ENCODE measurements at places on chromosomes 12 and 14. TPM values are rescaled to one million over a fixed set of nuclear protein-coding genes. Genes with fewer than 3 reads are reported as not detected.

APEX1 gene
- total RNA-seq, result 113 TPM

DNA sequence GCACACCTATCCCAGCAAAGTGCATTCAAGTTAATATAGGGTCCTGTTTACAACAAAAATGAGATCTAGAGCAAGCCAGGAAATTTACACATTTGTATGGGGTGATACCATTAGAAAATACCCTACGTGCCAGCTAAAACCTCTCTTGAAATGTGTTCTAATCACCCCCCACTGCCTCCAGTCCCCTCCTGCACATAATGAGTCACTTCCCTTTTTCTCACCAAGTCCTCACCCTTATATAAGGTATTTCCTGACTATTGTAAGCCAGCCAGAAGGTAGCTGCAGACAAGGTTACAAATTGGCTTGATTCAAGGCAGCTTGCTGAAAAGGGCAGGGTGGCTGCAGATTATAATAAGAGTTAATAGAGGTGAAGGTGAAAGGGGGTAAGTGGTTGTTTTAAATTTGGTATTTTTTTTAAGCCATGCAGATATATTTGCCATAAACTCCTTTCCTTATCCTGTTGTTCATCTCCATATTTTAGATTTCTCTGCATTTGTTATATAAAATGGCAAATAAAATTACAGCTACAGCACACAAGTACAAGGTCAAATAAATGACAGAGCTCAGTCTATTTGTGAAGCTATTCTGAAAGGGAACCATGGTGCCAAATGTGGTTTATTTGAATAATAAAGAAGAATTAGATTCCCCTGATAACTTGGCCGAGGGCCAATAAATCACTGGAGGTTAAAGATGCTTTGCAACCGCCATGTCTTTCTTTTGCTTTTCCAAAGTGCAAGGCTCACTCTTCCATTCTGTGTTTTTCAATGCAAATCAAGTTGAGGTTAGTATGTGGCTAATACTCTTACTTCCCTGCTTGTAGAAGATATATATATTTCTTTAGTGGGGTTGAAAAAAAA is 385.9 kb downstream of the EGLN3 start:
- no peaks in the 10 kb centered on the region for H3K4me1 ChIP-seq
- no peaks in the 10 kb centered on the region for H3K36me3 ChIP-seq
- H3K4me3 ChIP-seq, result no peak overlapping the region
- H3K27me3 ChIP-seq, result peaks cover 24% of the 10 kb centered on the region
- DNase-seq, result no peak

DNA sequence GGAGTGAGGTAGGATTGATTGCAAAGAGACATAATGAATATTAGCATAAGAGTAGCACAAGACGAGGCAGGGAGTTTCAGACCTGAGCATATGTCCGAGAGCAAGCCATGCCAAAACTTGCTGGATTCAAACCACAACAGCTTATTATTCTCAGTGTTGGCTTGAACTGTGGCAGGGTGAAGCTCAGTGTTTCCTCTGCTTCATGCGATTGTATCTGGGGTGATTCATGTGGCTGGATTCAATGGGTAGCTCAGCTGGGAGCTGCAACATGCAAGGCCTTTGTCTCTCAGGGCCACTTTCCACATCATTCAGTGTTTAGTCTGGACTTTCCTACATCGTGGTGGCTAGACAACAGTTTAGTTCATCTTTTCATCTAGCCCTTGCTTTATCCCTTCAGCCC is 22.1 kb upstream of the E2F7 start:
- H3K4me1 ChIP-seq, result peaks cover 2% of the 10 kb centered on the region
- no peak overlapping the region for H3K27ac ChIP-seq
- no peak for DNase-seq
- H3K36me3 ChIP-seq, result no peaks in the 10 kb centered on the region
- H3K4me3 ChIP-seq, result no peak overlapping the region
- H3K27me3 ChIP-seq, result peaks cover 11% of the 10 kb centered on the region

ANKS1B gene
- total RNA-seq, result 1.2 TPM

ATP6V1D gene
- 47.4 TPM for total RNA-seq

DNA sequence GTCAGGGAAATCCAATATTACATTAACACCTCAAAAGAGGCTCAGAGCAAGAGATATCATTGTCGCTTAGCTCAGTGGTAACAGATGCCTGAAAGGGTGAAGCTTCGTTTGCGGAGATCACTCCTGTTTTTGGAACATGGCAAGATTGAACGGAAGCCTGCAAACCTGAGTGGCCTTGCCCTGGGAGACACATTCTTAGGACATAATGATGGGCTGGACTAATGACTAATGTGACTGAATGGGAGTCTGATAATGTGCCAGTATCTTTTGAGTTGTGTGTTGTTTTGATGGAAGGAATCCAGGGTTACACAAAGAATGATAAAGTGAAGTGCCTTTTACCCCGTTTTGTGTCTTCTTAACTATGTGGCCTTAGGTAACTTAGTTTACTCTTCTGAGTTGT is 109.3 kb upstream of the IFNG-AS1 start:
- peaks cover 2% of the 10 kb centered on the region for H3K4me1 ChIP-seq
- H3K27me3 ChIP-seq, result no peaks in the 10 kb centered on the region
- peaks cover 2% of the 10 kb centered on the region for H3K36me3 ChIP-seq
- H3K4me3 ChIP-seq, result no peak overlapping the region
- no peak for DNase-seq

- H3K27ac ChIP-seq, result no peak overlapping the region
- no peak overlapping the region for H3K4me3 ChIP-seq
- no peak for DNase-seq
- H3K36me3 ChIP-seq, result peaks cover 2% of the 10 kb centered on the region
- H3K27me3 ChIP-seq, result peaks cover 6% of the 10 kb centered on the region
Measured at GRCh38 chr12:108373111-108373510, 34.0 kb upstream of the CMKLR1 start.
